ENCODE measurements at places on chromosomes 7 and 10.

DNA sequence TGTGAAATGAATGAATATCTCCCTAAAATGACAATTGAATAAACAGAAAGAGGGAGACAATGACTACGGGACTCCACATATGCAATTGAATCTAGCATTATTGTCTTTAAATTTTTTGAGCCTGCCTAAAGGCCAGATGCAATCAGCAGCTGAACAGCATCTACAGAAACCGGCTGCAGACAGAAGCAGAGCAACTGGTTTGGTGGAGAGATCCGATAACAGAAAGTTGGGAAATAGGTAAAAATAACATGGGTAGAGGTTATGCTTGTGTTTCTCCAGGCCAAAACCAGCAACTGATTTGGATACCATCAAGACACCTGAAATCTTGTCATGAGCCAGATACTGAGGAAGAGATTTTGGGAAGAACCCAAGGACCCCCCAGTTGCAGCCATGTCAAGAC, 146.6 kb downstream of the ZNF33B start:
- no peak for DNase-seq

DNA sequence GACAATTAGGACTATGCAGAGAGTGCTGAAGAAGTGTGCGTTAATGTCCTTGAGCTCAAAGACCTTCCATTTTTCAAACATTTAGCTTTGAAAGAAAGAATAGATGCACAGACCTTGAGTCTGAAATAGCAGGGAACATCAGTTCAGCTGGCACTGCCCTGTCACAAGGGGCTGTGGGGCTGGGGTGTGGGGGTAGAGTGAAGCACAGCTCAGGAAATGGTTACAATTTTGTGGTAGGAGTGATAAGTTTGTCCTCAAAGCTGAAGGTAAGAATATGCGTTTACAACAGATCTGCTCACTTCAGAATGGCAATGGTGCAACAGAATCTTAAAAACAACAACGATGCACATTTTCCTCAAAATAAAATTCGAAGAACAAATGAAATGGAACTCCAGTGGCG, 33.6 kb downstream of the SMKR1 start:
- DNase-seq = no peak

DNA sequence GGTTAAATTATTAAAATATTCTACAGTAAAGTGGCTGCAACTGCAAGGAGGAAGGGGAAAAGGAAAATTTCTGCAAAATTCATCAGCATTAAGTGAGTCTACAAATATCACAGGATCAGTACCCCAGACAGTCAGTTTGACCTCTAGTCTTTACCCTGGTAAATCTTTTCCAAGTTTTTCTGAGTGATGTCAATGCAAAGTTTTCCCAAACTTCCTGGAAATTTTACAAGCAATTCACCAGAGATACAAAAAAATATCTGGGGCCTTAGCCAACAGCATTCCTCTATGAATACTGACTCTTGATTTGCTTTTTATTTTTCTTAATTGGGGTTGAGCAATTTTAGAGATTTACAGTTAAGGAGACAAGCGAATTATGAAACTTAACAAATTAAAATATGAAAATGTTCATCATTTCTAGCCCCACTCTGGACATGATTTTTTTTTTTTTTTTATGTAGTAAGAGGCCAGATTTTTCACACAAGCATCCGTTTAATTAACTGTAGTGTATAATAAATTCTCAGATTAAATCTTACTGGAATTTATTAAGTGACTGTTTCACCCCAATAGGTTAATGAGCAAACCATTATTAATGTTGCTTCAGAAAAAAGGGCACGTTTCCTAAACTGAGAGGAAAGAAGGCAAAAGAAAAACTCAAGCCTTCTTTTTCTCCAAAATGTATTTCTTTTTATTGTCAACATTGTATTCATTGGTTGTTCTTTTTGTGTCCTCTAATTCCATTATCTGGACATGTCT, 539.5 kb upstream of the FZD8 start:
- peak; percentile 13 for DNase-seq

DNA sequence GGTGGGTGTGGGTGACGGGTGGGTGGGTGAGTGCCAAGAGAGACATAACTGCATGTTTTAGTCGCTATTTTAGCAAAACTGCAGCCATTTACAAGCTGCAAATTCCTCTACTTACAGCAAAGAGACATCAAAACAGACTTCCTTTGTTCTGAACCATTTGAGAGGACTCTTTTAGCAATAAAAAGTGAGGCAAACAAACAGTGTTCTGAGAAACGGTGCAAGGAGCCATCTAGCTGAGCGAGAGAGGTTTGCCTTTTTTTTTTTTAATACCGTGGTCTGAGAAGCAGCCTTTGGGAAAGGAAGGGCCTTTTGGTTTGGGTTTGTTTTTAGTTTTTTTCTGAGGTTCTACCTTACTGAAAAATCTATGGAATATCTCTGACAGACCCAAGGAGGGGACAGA, 62.9 kb downstream of the SCRN1 start:
- no peak for DNase-seq

DNA sequence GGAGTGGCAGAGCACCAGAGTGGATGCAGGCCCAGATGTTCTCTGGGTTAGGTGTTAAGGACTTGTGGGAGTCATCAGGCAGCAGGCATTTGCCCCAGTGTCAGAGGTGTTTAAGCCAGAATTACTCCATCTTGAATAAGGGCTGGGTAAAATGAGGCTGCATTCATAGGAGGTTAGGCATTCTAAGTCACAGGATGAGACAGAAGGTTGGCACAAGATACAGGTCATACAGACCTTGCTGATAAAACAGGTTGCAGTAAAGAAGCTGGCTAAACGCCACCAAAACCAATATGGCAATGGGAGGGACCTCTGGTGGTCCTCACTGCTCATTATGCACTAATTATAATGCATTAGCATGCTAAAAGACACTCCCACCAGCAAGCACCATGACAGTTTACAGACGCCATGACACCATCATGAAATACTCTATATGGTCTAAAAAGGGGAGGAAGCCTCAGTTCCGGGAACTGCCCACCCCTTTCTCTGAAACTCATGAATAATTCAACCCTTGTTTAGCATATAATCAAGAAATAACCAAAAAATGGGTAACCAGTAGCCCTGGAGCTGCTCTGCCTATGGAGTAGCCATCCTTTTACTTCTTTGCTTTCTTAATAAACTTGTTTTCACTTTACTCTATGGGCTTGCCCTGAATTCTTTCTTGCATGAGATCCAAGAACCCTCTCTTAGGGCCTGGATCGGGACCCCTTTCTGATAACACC, 882 bp upstream of the LRRC61 start:
- DNase-seq = no peak

GRCh38 chr10:65581426-65582026, 1344.3 kb upstream of the LRRTM3 start:
- peak; percentile 5 for DNase-seq

DNA sequence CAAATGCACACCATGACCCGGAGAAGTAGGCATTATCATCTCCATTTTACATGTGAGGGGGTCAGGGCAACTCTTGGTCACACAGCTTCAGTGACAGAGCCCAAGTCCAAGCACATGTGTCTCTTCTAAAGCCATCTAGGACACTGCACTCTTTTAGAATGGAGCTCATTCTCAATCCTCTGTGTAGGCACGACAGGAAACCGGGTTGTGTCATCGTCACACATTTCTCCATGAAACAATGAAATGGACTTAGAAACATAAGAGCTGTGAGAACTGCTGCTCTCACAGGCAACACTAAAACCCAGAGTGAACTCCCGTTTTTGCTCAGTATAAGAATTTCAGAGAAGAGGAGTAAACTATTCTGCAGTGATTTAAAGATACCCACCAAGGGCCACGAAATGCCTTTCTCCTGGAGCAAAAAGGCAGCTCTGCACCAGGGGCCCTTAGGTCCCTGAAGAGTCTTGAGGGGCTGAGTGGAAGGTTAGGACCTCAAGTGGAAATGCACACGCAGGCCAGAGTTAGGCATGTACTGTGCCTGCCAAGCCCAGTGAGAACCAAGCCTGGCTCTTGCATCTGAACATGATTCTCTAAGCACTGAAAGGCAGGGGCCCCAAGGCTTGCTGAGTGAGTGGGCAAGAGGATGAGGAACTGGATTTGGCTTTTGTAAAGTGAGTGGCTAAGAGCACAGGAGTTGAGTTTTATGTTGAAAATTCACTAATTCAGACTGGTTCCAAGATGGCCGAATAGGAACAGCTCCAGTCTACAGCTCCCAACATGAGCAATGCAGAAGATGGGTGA, 13.3 kb downstream of the ALOX5 start:
- no peak for DNase-seq

DNA sequence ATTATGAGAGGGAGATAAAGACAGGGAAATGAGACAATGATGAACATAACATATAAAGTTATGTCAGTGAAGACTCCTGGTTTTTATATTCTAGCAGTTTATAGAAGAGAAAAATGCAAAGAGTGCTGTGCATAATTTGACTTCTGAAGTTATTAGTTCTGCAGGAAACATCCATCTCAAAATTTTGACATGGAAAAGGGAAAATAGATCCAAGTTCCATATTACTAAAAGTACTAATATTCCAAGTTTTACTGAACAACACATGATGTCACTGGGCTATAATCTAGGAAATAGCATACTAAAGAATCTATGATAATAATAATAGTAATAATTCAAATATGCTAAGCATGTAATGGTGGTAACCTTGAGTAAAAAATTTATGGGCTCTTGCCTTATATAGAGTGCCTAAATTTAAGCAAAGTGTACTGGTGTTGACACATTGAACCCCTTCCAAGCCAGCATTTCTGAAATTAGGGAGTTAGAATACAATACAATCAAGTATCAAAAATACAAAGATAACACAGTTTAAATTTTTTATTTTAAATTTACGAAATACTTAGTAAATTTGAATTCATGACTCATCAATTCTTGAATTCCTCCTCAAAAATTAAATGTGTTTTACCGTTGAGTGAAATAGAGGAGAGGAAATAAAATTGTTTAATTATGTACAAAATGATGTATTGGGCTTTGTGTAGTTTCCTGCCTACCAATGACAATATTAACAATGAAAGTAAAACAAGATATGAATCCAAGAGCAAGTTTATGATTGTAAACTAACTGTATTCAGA, 102.8 kb upstream of the KCND2 start:
- no peak for DNase-seq

- DNase-seq = peak; percentile 59
These were observed 247.9 kb downstream of the BAMBI start for GRCh38 chr10:28925121-28925663.

DNA sequence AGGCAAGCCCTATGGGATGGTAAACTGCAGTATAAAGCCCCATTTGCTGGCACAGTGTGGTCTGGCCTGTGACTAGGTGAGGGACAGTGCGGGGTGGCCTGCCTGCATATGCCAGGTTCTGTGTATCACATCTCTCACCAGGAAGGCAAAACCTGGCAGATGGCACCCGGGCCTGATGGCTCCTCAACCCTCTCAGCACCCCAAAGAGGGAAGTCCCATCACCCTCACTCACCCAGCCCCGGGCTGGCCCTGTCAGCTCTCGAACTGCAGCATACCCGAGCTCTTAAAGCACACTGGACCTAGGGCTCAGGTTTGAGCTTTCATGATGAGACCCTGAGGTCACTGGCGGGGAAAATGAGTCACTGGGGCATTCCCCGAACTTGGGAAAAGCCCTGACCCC, 130.5 kb downstream of the LHPP start:
- no peak for DNase-seq

DNA sequence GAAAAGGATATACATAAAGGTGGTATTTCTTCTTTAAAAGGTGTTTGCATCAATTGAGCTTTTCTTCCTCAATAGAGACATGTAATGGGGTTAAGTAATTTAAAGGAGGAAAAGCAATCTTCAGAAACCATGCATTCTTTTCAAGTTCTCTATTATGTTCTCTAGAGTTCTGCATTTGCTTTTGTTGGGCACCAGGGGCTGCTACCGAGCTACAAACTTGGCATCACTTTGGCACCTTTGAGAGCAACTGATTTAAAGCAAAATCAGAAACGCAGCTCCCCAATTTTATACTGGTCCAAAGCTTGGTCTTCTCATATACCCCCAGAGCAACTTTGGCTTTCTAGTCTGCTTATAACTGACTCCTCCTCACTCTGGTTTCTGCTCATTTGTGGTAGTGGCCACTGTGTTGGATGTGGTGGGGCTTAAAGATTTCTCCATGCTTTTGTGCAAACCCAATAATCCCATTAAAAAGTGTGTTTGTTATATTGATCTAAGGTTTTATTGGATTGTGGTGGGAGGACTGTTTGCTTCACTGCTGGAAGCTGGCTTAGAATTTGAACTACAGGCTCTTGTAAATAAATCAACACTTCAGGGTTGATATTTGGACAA, 712.1 kb downstream of the PHTF2 start:
- peak; percentile 74 for DNase-seq

DNA sequence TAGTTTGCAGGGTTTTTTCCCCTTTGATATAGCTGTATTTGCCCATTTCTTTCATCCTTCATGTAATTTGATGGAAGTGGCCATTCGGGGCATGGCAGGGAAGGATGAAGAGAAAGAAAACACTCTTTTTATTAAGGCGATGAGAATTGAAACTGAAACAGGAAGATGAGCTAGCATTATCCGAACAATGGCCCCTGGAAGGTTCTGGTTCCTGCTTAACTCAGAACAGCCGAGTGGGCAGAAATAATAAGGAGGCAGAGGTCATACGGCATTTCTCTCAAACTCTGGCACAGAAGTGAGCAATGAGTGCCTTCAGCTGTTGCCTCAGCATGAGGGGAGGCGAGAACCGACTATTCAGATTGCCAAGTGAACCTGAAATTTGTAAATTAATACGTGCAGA, 113.2 kb upstream of the MYO3A start:
- DNase-seq = no peak

DNA sequence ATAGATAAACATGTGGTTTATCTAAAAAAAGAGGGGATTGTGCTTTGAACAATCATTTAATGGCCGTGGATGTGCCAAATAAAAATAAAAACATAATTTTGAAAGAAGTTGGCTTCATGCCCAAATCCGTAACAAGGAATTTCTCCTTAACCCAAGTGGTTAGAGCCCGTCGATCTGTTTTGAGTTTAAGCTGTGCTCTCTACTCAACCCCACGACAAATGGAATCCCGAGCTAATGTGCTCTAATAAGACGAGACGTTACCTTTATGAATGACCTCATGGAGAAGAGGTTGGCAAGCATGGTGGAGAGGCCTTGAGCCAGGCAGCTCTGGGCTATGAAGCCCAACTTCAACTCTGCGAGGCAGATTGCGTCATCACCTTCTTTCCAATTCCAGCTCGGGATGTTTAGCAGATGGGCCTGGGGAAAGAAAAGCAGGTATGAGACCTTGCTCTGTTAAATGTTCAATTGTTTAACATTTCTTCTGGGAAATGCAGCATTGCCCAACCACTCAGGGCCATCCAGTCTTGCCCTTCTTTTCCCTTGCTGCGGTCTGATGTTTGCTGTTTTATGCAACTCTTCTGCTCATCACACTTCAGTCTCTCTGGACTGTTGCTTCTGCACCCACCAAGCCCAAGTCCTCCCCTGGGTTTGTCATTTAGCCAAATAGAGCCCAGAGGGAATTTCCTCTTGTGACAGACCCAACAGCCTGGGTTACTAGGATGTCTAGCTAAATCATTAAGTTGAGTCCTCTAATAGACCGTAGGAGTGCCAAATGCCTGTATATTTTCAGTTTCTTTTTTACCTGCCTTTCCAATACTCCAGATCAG, 564.6 kb downstream of the KCNMA1 start:
- no peak for DNase-seq

GRCh38 chr10:109668154-109668665, 255.1 kb downstream of the XPNPEP1 start:
- no peak for DNase-seq

- no peak for DNase-seq
These were observed 271.6 kb downstream of the CACNA2D1 start for GRCh38 chr7:82172017-82172416.

Data from astrocyte of the hippocampus (primary cell).